ENCODE measurements at places on chromosomes 1 and 21.

GRCh38 chr1:2493218-2493617 lies 17.1 kb downstream of the PLCH2 start:
- no peak for DNase-seq

GRCh38 chr1:206694171-206695124 lies 9.7 kb downstream of the MAPKAPK2 start:
- no peak for DNase-seq

DNA sequence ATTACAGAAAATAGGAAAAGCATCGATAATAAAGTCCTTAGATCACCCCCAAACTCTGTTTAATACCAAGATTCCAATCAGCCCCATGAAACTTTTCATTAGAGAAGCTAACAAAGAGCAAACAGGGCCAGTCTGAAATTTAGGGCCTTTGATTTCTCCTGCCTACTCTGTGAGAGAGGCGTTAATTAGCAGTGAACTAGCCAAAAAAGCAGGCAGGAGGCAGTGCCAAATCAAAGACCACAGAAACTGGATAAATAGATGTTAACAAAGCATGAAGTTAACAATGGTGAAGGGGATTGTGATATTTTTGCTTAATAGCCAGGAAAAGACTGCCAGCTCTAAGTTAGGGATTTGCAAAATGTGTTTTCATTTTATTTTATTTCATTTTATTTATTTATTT lies 11.2 kb downstream of the TAF5L start:
- DNase-seq: no peak

DNA sequence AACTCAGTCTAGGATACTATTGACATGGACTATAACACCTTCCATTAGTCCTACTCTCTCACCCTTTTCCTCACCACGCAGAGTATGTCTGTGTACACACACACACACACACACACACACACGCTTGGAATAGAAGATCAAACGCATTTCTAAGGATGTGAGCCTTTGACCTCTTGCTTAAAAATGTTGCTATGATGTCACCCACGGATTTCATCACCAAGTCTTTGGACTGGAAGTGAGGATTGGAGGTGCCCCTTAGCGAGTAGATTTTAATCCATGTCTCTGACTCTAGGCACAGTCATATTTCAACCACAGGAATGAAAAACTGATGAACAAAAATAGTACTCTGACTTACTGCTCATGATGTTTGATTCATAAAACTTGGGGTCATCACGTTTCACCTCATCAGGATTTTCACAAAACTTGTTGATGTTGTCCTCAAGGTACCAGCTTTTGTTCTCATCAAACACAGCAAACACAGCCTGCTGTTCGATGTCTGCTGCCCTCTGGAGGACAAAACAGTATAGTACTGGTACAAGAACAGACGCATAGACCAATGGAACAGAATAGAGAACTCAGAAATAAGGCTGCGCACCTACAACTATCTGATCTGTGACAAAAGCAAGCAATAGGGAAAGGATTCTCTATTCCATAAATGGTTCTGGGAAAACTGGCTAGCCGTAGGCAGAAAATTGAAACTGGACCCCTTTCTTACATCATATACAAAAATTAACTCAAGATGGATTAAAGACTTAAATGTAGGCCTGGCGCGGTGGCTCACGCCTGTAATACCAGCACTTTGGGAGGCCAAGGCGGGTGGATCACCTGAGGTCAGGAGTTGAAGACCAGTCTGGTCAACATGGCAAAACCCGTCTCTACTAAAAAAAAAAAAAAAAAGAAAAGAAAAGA lies 39.9 kb downstream of the F5 start:
- no peak for DNase-seq

- DNase-seq: no peak
These were observed 47.6 kb downstream of the LACTBL1 start for GRCh38 chr1:22925111-22925510.

Measured in GM04503 (cell line).